ENCODE measurements at places on chromosomes 13 and 19. TPM values are rescaled to one million over a fixed set of nuclear protein-coding genes. Genes with fewer than 3 reads are reported as not detected.

The ZNF30 gene
- 6.2 TPM for total RNA-seq

- peak; percentile 77 for DNase-seq
Measured at GRCh38 chr19:4267101-4267900, 11.8 kb upstream of the SHD start.

DNA sequence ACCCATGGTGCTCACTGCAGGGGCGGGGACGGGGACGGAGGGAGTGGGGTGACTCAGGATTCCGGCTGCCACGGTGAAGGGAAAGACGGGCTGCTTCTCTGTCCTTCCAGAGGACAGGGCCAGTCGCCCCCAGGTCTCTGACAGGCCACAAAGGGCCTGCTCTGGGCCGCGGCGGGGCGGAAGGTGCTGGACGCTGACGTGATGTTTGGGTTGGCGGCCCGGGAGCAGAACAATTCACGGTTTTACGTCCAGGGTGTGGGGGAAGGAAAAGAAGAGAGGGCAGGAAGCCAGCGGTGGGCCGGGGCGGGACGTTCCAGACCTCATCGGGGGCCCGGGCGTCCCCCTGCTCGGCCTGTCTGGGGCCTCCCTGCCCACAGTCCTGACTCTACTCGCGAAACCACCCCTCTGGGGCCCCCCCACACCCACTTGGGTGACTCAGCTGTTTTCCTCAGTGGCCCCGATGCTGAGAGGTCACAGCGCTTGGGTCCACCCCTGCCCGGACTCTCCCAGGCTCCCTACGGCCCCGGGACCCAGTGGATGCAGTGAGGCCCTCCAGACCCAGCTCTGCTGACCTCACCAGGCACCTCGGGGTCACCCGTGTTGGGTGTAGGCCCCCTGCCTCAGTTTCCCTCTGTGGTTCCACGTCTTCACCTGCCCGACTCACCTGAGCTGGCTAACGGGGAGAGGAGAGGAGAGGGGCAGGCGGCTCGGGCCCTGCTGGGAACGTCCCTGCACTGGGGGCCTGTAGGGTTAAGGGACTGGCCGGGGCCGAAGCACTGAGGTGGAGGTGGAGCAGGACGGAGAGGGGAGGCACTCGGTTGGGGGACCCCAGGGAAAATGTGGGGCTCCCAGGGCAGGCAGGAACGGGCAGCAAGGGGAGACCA lies 29.2 kb downstream of the PIP5K1C start:
- DNase-seq: peak; percentile 88

The CILP2 gene
- total RNA-seq: 0.27 TPM

The NAPSA gene
- 3.4 TPM for total RNA-seq

DNA sequence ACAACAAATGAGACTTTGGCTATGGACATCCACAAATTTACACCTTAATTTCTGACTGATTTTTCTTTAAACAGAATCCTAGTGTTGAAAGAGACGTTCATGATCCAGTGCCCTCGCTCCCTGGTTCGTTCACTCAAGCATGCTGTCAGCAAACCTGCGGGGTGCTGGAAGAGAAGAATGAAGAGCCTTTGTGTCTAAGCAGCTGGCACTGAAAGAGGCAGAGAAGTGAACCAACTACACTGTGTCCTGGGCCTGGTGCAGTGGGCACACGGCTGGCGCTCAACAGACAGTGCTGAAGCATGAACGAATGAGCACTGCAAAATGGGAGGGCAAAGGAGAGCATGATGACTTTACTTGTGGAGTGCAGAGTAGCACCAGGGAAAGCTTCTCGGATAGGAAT lies 46.8 kb downstream of the MIPEP start:
- no peak for DNase-seq

All from sciatic nerve (tissue), 2 donors.